Fibroblast of skin of right biceps (primary cell): ENCODE measurements at places on chromosomes 5 and 9.

DNA sequence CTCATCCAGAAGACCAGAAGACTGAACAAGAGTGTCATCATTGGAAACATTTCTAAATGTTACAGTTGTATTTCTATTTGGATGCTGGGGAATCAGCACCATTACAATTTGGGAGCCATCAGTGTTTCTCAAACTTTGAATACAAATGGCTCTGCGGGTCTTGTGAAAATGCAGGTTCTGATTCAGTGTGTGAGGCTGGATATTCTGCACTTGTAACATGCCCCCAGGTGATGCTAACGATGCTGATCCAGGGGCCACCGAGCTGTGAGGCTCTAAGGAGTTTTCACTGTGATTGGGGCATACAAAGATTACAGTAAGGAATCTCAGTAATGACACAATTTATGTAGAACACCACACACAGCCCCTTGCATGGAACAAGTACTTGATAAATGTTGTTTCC, 167.7 kb downstream of the ACTL7B start:
- no peak for DNase-seq

- DNase-seq: peak; percentile 87
Observed at GRCh38 chr5:68730220-68730978, 363.4 kb upstream of the SLC30A5 start.

- no peak for DNase-seq
Observed at GRCh38 chr5:65730910-65731309, 8.9 kb downstream of the NLN start.

DNA sequence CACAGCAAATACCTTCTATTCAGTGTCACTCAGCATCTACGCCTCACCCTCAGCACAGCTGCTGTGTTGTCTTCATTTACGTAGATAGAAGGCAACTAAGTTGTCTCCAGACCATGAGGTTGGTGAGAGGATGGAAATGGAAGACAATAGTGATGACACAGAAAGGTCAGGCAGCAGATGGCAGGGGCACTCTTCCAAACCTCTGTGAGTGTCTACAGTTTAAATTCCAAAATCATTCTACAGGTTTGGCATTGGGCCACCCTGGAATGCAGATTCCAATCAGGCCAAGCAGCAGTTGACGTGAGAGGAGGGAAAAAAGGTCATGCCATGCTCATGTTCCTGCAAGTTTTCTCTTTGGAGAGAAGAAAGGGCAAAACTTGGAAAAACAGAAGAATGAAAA, 68.7 kb upstream of the ADAMTSL1 start:
- peak; percentile 58 for DNase-seq

GRCh38 chr5:172801179-172801671, 30.2 kb upstream of the DUSP1 start:
- peak; percentile 98 for DNase-seq

DNA sequence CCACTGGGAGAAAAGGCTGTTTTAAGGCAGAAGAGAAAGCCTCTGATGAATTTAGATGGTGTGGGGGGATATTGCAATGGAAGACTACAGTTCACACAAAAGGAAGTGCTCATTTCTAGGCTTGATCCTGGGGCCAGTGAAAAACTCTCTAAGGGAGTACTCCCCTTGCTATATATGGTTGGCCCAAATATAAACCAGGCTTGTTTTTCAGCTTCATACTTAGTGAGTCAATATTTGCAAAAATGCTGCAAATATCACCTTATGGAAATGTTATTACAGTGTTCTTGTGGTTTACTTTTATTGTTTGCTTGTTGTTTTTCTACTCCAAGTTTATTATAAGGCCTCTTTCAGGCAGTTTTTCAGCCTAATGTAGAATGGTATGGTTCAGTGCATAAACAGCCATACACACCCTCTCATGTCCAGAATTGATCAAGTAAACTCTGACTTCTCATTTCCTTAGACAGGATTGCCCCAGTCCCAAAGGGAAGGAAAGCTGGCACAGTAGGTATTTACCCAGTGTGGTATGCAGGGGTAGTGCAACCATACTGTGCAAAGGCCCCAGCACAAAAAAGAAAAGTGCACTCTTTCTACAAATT, 115.1 kb downstream of the FEM1C start:
- no peak for DNase-seq

DNA sequence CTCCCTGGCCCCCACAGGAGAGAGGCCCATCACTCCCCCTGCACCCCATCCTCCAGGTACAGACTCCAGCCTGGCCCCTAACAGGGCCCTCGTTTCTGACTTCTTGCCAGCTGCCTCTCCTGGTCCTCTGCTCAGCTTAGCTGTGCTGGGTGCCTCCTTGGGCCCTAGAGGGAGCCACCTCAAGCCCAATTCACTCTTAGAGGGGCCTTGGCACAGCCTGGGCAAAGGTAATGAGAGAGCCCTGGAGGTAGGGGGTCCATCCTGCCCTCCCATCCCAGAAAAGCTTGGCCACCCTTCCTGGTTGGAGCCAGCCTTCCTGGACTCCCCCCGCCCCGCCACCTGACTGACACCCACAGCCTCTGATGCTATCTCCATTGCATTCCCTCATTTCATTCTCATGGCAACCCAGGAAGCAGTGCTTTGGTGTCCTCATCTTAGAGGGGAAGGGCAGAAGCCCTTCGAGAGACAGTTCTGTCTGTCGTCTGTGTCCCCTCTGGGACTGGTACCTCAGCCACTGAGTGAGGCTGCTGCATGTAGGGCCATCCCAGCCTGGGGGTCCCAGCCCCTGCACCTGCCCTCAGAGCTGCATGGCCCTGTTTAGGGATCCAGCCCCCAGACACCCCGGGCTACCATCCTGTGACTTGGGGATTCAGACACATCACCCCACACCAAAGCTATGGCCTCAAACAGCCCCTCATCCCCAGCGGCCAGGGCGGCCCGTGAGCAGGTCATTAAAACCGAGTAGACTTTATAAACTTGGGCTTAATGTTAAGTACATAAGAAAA, 95.5 kb downstream of the BARX1 start:
- DNase-seq: no peak

- DNase-seq: no peak
Observed at GRCh38 chr9:95478335-95478734, 38.4 kb downstream of the PTCH1 start.

DNA sequence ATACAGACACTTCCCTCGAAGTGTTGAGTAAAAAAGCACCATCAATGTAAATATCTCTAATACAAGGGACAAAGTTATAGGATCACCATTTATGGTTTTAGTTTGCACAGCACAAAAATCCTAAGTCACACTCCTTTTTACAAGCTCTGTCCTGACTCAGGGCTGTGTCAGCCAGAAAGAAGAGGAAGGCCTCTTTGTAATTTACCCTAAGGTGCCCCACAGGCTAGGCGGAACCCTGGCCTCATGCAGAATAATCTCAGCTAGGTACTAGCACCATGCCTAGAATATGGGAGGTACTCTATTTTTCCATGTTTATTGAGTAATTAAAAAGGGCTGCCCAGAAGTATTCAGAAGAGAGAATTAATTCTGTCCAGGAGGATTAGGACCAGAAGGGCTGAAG, 36.9 kb downstream of the HAVCR1 start:
- no peak for DNase-seq

DNA sequence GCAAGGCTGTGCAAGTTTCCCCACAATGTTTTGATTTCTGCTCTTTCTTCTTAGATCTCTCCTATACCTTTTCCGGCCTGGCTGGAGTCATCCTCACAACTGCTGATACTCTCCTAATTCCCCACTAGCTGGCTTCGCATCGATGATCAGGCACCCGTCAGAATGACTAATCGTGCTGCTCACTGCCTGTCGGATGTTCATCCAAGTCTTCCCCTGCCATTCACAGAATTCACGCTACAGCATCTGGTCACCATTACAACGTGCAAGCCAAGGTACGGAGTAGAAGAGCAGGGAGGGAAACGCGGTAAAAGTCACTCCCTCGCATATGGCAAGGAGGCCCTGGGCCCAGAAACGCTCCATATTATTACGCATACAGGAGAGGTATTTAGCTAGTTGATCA, 35.1 kb downstream of the CDH10 start:
- DNase-seq: no peak

DNA sequence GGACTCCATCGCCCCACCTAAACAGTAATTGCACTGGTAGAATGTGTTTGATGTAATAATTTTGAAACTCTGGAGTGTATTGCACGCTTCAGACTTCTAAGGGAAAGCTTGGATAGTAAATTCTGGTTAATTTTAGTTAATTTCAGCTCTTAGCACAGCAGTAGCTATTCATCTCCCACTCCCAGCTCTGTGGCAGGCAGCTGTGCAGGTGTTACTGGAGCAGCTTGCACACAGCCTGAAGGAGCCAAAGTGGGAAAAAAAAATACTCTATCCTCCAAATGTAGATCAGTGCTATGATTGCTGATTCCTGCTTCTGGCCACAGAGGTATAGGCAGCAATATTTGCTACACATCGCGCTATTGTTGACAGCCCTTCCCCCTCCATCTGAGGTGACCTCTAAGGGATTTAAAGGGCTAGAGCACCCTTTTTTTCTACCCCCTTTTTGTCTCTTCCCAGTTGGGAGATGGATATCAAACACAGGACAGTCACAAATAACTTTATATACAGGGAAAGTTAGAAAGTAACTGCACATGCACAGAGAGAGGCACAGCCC, 97.4 kb downstream of the KCTD16 start:
- no peak for DNase-seq

GRCh38 chr9:121305269-121305994, 37.5 kb downstream of the GSN start:
- DNase-seq: no peak
